ENCODE measurements at places on chromosomes 11 and 22. TPM values are rescaled to one million over a fixed set of nuclear protein-coding genes. Genes with fewer than 3 reads are reported as not detected.

The CHRNA10 gene
- total RNA-seq = 0.43 TPM

The ARHGAP32 gene
- 15.5 TPM for total RNA-seq

The ZNF280A gene
- total RNA-seq = not detected

The UBQLNL gene
- total RNA-seq = 0.17 TPM

All from bronchial smooth muscle cell (primary cell).